Sigmoid colon (tissue), 7 donors: ENCODE measurements at places on chromosomes 7 and 10. TPM values are rescaled to one million over a fixed set of nuclear protein-coding genes. Genes with fewer than 3 reads are reported as not detected.

KCNIP2 gene
- total RNA-seq: 7.1 TPM

MMP21 gene
- total RNA-seq: not detected

TMEM248 gene
- 92.8 TPM for total RNA-seq

SOSTDC1 gene
- 1.6 TPM for total RNA-seq

FZD1 gene
- total RNA-seq: 18.2 TPM

CLRN3 gene
- not detected for total RNA-seq

CYP26C1 gene
- not detected for total RNA-seq

CABCOCO1 gene
- 0.36 TPM for total RNA-seq

DNA sequence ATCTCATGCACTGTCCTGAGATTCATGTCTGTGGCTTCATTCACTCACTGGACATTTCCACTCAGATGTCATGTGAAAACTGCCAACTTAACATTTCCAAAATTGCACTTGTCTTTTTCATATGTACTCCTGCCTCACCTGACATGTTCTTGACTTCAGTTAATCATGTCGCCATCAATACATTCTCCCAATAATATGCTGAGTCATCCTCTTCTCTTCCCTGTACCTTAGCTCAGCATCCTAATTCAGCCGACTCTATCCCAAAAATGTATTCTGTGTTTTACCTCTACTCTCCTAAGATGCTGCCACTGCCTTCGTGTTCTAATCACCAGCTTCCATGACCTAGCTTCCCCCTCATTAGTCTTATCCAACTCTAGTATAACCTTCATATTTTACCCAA lies 93.9 kb upstream of the GNAI1 start:
- H3K4me1 ChIP-seq: peaks cover 11% of the 10 kb centered on the region
- H3K4me3 ChIP-seq: no peak overlapping the region
- no peak for DNase-seq
- H3K27me3 ChIP-seq: no peaks in the 10 kb centered on the region
- no peak overlapping the region for H3K27ac ChIP-seq

GRCh38 chr7:130346177-130346905 lies 1.7 kb downstream of the CPA5 start:
- H3K36me3 ChIP-seq: no peaks in the 10 kb centered on the region
- no peak for DNase-seq
- no peaks in the 10 kb centered on the region for H3K27me3 ChIP-seq
- H3K4me1 ChIP-seq: no peaks in the 10 kb centered on the region
- H3K4me3 ChIP-seq: no peak overlapping the region
- no peak overlapping the region for H3K27ac ChIP-seq

DNA sequence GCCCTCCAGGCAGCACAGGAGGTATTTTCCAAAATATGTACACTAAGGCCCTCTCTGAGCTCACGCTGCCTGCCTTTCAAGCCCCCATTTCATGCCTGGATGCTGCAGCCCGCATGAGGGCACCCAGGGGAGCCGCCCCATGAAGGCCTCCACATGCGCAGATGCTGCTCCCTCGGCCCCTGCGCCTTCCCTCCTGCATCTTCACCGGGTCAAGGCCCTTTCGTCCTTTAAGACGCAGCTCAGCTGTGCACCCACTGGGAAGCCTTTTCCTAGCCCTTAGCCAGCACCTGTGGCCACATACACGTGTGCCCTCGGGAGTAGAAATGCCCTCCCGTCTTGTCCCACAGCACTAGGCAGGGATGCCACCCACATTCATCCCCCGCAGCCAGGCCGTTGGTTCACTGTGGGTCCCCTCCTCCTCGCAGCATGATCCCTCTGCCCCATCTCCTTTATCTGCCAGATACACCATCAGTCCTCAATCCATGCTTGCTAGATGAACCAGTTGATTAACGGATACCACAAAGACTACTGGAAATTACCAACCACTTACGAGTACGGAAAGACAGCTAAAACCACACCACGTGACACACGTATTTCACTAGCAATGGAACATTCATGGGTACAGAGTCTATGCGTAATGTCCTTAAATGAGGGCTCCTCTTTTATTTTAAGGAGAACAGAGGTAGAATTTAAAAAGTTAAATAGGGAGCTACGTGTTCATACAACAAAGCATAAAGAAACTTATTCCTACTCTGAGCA lies 278.0 kb downstream of the TNS3 start:
- DNase-seq: peak; percentile 57
- peaks cover 9% of the 10 kb centered on the region for H3K36me3 ChIP-seq
- H3K4me1 ChIP-seq: no peaks in the 10 kb centered on the region
- H3K27ac ChIP-seq: peak overlapping the region; percentile 52
- no peaks in the 10 kb centered on the region for H3K27me3 ChIP-seq

- H3K4me1 ChIP-seq: no peaks in the 10 kb centered on the region
- H3K36me3 ChIP-seq: no peaks in the 10 kb centered on the region
- H3K27me3 ChIP-seq: peaks cover 30% of the 10 kb centered on the region
- no peak overlapping the region for H3K27ac ChIP-seq
Measured at GRCh38 chr7:2980401-2981102, 63.1 kb downstream of the CARD11 start.

DNA sequence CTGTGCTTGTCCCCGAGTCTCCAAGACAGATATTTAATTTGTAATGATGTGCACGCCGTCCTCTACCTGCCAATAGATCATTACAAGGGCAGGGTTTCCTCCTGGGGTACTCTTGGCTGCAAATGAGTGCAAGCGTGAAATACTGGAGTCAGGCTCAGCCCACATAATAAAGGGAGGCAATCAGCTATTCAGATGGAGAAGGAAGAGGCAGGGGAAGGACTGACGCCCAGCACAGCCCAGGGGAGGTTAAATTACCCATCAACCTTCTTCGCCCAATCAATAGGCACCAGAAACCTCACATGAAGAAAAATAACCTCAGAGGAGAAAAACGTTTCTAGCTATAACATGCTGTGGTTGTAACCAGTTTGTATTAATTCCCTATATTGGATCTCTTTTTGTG lies 544.9 kb upstream of the ADARB2 start:
- no peaks in the 10 kb centered on the region for H3K27me3 ChIP-seq
- no peaks in the 10 kb centered on the region for H3K36me3 ChIP-seq
- H3K4me1 ChIP-seq: no peaks in the 10 kb centered on the region
- no peak overlapping the region for H3K4me3 ChIP-seq

GRCh38 chr10:108421266-108421665 lies 1256.8 kb upstream of the SORCS1 start:
- DNase-seq: no peak
- H3K36me3 ChIP-seq: no peaks in the 10 kb centered on the region
- no peak overlapping the region for H3K27ac ChIP-seq
- H3K4me3 ChIP-seq: no peak overlapping the region
- no peaks in the 10 kb centered on the region for H3K27me3 ChIP-seq

DNA sequence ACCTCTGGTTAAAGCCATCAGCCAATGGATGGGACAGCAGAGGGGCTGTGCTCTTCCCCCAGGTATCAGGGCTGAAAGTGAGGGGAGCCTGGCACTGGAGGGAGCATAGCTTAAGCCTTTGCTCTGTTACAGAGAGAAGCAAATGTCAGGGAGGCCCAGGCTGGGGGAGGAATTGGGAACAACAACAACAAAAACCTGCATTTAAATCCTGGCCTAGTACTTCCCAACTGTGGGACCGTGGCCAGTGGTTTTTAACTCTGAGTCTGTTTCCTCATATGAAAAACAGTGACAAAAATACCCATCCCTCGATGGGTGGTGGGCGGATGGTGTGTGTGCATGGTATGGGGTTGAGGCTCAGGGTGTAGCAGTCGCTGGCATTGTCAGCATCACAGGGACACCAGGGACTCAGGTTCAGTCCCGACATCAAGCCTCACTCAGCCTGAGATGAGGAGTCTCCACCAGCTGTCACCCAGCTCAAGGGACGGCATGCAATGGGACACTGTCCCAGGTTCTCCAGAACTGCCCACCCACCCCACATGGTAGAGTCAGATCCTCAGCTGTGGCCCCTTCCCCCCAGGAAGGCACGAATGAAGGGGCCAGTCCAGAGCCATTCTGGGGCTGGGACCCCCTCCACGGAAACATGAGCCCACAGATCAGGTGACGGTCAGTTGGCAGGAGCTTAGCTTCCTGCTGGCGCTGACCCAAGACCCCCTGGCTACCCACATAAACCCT lies 74.5 kb downstream of the AFAP1L2 start:
- H3K27me3 ChIP-seq: no peaks in the 10 kb centered on the region
- no peak overlapping the region for H3K4me3 ChIP-seq
- no peaks in the 10 kb centered on the region for H3K36me3 ChIP-seq
- peak overlapping the region; percentile 39 for H3K27ac ChIP-seq

DNA sequence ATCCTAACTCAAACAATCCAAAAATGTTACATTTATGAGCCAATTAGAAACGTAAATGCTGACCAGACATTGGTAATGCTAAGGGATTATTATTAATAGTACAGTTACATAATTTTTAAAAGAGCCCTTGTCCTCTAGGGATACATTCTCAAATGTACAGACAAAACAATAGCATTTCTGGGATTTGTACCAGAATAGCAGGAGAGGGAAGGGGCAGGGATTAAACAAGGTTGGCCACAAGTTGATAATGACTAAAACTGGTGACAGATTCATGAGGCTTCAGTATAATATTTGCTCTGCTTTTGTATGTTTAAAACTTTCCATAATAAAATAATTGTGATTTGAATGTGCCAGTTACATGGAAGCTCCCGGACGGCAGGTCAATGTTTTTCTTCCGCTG lies 27.0 kb downstream of the HSPA12A start:
- H3K4me1 ChIP-seq: peaks cover 27% of the 10 kb centered on the region
- no peak overlapping the region for H3K27ac ChIP-seq
- H3K36me3 ChIP-seq: no peaks in the 10 kb centered on the region
- H3K4me3 ChIP-seq: no peak overlapping the region

GRCh38 chr10:62177111-62177510 lies 91.5 kb downstream of the RTKN2 start:
- H3K4me1 ChIP-seq: no peaks in the 10 kb centered on the region
- H3K4me3 ChIP-seq: no peak overlapping the region
- no peak overlapping the region for H3K27ac ChIP-seq
- no peak for DNase-seq
- H3K36me3 ChIP-seq: no peaks in the 10 kb centered on the region

- H3K27ac ChIP-seq: no peak overlapping the region
- H3K4me3 ChIP-seq: no peak overlapping the region
- no peak for DNase-seq
- no peaks in the 10 kb centered on the region for H3K36me3 ChIP-seq
- H3K27me3 ChIP-seq: no peaks in the 10 kb centered on the region
Measured at GRCh38 chr10:96371356-96371755, 12.6 kb upstream of the OPALIN start.

DNA sequence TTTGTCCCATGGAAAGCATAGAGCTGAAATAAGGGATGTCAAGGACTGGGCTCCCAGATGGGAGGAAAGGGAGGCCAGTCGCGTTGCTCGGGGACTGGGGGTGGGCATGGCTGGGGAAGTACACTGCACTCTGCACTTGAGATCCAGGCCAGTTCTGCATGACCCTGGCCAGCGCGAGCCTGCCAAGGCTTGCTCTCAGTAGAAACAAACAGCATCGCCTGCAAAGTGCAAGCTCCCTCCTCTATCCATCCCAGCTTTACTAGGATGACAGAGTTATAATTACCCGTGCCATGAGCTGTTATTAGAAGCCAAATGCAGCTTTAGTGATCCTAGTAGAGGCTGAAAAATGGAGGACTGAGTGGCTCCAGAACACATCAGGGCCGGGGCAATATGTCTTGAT lies 43.9 kb upstream of the PDCD4 start:
- no peaks in the 10 kb centered on the region for H3K27me3 ChIP-seq
- H3K27ac ChIP-seq: peak overlapping the region; percentile 82
- peak; percentile 81 for DNase-seq
- H3K36me3 ChIP-seq: no peaks in the 10 kb centered on the region

DNA sequence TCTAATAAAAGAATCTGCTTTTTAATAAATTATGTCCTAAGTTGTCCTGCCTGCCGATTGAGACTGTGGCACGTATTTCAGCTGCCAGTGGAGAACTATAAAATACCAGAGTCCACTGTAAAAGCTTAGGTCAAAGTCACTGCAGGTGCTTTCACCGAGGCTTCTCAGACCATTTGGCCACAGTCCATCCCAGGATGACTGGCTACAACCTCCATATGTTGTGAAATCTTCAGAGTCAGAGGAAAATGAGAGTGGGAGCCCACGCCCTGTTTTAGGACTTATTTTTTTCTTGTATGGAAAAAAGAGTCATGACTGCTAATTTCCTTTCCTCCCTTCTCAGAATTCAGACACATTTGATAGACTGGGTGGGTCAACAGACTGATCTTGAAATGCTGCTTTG lies 182.9 kb downstream of the ANK3 start:
- H3K27me3 ChIP-seq: no peaks in the 10 kb centered on the region
- no peak overlapping the region for H3K27ac ChIP-seq
- peaks cover 4% of the 10 kb centered on the region for H3K4me1 ChIP-seq
- H3K4me3 ChIP-seq: no peak overlapping the region
- no peaks in the 10 kb centered on the region for H3K36me3 ChIP-seq

DNA sequence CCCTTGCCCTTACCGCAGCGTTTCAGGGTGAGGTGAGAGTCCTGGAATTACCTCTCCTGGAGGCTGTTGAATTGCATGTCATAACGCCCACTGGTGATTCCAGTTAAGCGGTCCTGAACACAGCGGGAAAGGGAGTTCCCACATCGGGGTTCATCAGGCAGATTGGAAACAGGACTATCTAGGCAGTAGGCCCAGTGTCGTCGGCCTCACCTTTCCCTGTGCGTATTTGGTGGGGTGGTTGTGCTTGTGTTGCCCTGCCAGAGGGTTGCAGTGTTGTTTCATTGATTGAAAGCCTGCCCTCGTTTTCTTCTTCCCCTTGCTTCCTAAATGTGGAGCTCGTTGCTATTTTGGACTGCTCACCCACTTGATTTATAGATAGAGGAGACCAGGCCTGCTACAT lies 10.6 kb upstream of the SUN1 start:
- H3K4me3 ChIP-seq: no peak overlapping the region
- H3K4me1 ChIP-seq: peaks cover 73% of the 10 kb centered on the region
- H3K27ac ChIP-seq: peak overlapping the region; percentile 74
- no peaks in the 10 kb centered on the region for H3K36me3 ChIP-seq

GRCh38 chr10:4617589-4617988 lies 208.4 kb upstream of the AKR1E2 start:
- no peak for DNase-seq
- H3K27me3 ChIP-seq: no peaks in the 10 kb centered on the region
- no peaks in the 10 kb centered on the region for H3K4me1 ChIP-seq
- H3K27ac ChIP-seq: no peak overlapping the region
- no peak overlapping the region for H3K4me3 ChIP-seq
- no peaks in the 10 kb centered on the region for H3K36me3 ChIP-seq

DNA sequence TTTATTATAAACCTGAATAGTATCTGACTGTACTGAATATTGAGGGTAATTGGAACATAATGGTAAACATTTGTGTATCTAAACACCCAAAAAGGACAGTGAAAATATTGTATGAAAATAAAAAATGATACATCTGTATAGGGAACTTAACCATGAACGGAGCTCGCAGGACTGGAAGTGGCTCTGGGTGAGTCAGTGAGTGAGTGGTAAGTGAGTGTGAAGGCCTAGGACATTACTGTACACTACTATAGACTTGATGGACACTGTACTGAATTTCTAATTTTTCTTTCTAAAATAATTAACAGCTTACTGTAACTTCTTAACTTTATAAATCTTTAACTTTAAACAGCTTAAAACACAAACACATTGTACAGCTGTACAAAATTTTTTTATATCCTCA lies 454.5 kb upstream of the FZD8 start:
- no peaks in the 10 kb centered on the region for H3K27me3 ChIP-seq
- no peak for DNase-seq
- H3K4me1 ChIP-seq: no peaks in the 10 kb centered on the region
- no peak overlapping the region for H3K4me3 ChIP-seq
